Mammary epithelial cell (primary cell): ENCODE measurements at places on chromosomes 5 and 9. TPM values are rescaled to one million over a fixed set of nuclear protein-coding genes. Genes with fewer than 3 reads are reported as not detected.

The HRH2 gene
- total RNA-seq = not detected in 2 replicates

The PTGES gene
- 6.2 TPM for total RNA-seq

The SLC36A1 gene
- total RNA-seq = 8.1 and 11.0 TPM in 2 replicates

GRCh38 chr9:8863886-8864544 lies 1064.4 kb upstream of the DMAC1 start:
- no peak for DNase-seq

GRCh38 chr5:125421006-125421405 lies 674.6 kb upstream of the ZNF608 start:
- no peak for DNase-seq

- no peak for DNase-seq
Measured at GRCh38 chr5:34625246-34625645, 30.9 kb upstream of the RAI14 start.

- no peak for DNase-seq
Measured at GRCh38 chr9:3824581-3824980, 298.8 kb upstream of the RFX3 start.

DNA sequence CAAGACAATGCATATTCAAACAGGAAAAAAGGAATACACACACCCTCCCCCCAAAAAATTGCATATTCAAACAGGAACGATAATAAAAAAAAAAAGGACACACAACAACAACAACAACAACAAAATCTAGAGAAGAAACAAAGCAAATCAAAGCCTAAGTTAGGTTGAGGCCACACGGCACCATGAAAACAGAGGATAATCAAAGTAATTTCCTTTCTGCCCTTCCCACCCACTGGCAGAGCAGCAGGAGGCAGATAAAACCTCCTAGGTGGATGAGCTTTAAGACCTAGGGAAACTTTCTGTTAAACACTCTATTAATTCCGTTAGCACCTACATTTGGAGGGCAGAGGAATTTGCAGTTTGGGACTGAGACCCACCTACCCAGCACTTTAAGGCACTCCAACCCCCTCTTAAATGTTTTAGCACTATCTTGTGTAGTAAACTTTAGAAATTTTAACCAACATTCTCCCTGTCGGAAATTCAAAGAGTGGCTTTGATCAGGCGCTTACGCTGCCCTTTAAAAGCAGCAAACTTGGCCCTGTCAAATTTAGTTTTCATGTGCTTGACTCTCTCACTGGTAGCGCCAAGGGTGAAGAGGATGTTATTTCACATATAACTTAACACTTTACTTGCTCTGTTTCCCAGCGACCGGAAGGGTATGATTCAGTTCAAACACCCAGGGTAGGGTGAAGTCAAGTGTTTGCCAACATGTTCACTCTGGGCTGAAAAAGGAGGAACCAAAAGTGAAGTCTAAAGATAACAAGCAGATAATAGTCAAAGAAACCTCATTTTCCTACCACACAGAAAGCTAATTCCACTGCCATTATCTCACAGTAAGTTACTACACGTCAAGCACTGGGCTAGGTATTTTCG lies 9.2 kb downstream of the ENC1 start:
- no peak for DNase-seq

GRCh38 chr5:149583394-149583793 lies 2.1 kb downstream of the ARHGEF37 start:
- DNase-seq = no peak

- no peak for DNase-seq
Measured at GRCh38 chr5:34849253-34849652, 10.3 kb downstream of the TTC23L start.

DNA sequence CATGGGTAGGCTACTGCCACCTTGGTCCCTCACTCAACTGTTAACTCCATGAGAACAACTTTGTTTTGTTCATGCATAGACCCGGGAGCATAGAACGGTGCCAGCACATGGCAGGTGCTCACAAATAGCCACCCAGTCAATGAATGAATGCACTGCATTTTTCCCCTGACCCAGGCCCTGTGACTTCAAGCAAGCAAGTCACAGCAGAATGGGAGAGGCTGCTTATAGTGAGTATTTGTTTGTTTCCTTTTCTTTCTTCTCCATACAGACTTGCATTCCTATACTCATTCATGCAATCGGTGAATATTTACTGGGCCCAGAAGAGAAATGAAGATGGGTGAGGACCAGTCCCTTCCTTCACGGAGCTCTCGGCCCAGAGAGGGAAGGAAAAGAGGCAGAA lies 62.0 kb downstream of the SHB start:
- no peak for DNase-seq

- DNase-seq = no peak
Measured at GRCh38 chr9:38240051-38240450, 152.5 kb upstream of the ALDH1B1 start.

DNA sequence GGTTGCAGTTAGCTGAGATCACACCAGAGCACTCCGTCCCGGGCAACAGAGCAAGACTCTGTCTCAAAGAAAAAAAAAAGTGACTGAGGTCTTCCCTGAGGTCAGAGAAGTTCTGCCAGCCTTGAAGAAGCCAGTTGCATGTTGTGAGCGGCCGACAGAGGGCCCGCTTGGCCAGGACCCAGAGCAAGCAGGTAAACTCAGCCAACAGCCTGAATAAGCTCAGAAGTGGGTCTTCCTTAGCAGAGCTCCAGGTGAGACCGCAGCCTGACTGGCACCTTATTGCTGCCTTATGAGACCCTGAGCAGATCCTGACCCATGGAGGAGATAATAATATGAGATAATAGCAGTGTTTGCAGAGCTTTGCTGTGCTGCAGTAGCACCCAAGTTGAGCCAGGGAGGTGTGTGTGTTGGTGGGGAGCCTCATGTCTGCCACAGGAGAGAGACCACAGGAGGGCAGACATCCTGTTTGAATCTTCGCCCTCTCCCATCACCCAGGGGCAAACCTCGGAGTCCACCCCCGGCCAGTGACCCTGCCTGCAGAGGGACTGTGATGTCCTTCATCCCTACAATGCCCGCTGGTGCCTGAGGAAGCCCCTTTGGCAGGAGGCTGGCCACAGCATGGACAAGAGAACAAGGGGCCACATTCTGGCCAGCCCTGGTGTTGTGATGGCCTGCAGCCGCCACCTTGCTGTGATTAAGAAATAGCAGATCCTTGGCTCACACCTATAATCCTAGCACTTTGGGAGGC lies 10.8 kb upstream of the BARX1 start:
- DNase-seq = no peak

DNA sequence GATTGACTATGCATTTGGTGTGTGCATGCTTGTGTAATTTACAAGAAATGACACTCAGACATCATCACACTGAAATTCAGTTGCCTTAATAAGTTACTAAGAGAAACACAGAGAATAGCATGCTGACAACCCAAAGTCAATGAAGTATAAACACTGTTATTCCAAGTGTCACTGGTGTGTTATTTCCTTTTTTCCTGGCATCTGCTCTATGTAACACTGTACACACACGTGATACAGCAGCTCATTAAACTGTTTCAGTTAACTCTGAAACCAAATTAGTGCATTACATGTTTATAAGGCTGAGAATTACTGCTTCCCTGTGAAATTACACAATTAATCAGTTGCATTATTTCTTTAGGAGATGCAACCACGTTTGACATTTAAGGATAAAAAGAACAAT lies 252.7 kb downstream of the EFNA5 start:
- no peak for DNase-seq

DNA sequence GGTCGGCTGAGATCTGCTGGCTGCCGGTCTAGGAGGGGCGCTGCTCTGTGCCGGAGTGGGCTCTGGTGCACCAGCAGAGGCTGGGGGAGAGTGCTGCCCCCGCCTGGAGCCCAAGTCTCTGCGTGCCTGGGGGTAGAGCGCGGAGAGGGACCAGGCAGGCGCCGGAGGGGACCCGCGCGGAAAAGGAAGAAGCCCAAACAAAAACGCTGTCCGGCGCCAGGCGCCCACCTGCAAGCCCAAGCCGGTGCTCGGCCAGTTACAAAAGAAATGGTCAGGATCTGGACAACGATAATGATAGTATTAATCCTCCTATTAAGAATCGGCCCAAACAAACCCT lies 571 bp upstream of the S1PR3 start:
- DNase-seq = no peak

GRCh38 chr5:93296338-93296737 lies 284.7 kb downstream of the NR2F1-AS1 start:
- peak; percentile 58 for DNase-seq

DNA sequence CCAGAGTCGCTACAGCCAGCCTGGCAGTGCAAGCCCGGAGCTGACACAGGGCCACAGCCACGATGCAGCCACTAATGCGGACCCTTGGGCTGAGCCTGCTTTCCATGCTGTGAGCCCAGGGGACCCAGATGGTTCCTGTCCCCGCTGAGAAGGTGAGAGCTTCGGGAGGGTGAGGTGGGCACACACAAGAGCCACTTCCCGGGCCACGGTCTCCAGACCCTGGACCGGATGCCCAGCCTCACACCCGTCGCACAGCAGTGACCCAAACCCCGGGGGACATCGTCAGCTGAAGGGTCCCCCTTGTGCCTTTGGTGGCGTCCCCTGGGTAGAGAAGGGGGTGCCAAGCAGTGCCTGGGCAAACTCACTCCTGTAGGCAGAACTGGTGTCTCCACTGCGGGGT lies 13.4 kb downstream of the PAEP start:
- DNase-seq = no peak

DNA sequence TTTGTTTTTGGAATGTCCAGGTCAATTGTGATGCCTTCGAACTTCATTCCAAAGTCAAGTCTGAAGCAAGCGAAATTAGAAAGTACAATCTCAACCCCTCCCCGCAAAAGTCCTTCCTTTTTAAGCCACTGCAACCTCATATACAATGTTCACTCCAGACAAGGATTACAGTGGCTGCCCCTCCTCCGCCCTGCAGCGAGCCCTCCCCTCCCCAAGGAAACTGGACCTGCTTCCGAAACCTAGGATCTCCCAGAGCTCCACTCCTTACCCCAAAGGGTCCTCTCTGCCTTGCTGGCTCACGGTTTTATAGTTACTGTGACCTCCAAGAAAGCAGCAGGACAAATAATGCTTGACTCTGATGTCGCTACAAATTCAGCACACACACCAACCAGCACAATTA lies 10.4 kb downstream of the LRRC14B start:
- no peak for DNase-seq

DNA sequence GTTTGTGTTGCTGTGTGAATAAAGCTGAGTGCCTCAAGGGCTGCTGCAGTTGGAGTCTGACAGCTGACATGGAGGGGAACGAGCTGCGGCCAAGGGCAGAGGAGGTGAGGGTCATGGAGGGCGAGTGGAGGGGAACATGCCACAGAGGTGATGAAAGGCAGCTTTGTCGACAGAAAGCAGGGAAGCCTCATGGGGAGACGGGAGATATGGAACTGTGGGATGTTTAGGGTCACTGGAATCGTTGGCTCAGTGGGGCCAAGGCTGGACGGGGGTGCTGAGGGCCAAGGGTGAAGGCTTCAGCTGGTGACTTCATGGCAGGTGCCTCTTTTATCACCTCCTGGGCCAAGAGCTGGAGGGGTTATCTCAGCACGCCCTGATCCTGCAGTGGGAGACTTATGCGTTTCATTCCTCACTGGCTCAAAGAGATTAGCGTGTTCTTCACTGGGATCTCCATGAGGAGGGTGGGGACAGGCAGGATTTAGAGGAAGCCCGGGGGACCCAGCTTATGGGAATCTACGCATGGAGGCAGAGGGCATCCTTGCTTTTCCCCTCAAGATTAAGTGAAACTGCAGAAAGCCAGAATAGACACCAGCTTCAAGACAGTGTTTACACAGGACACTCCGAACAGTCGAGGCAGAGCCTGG lies 42.2 kb downstream of the FAM240B start:
- no peak for DNase-seq
